Right lobe of liver (tissue), 6 donors: ENCODE measurements at places on chromosomes 7 and 10. TPM values are rescaled to one million over a fixed set of nuclear protein-coding genes. Genes with fewer than 3 reads are reported as not detected.

DNA sequence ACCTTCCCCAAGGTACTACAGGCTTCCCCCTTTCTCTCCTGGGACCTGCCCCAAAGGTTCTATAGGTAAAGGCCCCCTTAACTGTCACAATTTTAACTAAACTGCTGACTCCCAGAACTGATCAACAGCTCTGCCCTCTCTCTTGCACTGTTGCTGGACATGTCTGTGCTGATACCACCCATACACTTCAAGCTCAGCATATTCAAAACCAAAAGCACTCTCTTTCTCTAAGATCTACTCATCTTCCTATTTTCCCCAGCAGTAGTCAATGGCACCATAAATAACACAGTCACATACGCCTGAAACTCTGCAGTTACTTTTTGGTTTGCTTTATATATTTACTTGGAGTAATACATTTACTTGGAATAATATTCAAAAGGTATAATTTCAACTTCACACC, 12.3 kb downstream of the OSBPL3 start:
- H3K36me3 ChIP-seq = no peaks in the 10 kb centered on the region
- H3K4me1 ChIP-seq = no peaks in the 10 kb centered on the region
- no peak for DNase-seq
- no peak overlapping the region for H3K4me3 ChIP-seq

DNA sequence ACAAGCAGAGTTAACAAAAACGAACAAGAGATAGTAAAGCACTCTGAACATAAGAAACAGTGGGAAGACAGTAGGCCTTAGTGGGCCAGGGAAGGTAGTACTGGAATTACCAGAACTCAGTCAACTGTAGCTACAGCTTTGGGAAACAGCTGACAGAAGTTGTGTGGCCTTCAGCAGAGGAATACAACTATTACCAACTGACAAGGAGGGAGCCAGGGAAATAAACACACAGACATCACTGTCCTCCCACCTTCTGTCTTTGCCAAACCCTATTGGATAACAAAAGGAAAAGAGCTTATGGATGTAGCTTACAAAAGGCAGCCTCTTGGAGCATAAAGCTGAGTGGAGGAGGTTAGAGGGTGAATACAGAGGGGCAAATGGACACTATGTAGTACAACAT, 15.4 kb downstream of the MICU1 start:
- no peak overlapping the region for H3K27ac ChIP-seq
- no peaks in the 10 kb centered on the region for H3K36me3 ChIP-seq
- no peaks in the 10 kb centered on the region for H3K4me1 ChIP-seq
- H3K4me3 ChIP-seq = no peak overlapping the region
- no peak for DNase-seq

DNA sequence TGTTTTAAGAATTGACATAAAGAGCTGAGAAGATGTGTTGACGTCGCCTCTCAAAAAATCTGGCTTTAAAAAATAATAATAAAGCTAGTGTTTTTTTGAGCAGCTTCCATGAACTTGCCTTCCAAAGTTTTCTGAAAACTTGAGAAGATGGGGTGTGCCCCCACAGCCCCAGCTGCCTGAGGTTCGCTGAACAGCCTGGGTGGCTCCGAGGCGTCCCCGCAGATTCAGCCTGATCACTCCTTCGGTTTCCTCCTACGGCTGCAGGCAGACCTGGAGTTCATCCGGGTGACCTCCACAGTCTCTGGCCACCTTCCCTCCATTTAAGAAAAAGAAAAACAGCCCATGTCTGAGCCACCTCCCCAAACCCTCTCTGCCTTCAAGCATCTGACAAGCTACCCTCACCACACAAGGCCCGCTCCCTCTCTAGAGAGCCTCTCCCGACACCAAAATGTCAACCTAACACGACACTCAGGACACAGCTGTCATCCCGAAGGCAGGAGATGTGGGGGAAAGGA, 177.8 kb downstream of the PTPRN2 start:
- H3K4me3 ChIP-seq = no peak overlapping the region
- no peaks in the 10 kb centered on the region for H3K27me3 ChIP-seq
- no peak for DNase-seq
- no peaks in the 10 kb centered on the region for H3K4me1 ChIP-seq
- no peak overlapping the region for H3K27ac ChIP-seq

DNA sequence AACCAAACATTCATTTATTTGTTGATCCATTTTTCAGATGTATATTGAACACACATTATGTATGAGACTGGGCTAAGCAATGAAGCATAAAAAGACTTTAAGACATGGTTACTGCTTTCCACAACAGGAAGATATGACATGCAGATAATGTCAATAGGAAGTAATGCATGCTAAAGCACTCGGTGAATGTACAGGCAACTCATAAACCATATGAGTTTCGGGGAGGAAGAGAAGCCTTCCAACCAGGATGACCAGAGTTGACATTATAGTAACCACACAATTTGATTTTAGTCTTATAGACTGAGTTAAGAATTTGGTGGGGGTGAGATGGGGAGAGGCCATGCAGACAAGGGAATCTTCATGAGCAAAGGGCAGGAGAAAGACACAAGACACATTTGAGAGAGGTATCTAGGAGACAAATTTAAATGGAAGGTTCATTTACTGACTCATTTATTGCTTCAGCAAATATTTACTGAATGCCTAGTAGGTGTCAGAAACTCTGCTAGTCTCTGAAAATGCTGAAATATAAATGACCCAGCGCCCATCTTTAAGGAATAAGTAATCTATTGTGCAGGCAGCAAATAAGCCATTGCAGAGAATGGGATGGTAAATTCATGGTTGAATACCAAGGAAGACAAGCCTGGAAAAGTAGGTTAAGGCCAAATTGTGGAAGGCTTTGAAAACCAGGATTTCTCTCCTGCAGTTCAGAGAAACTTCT, 19.0 kb upstream of the SLK start:
- H3K4me3 ChIP-seq = no peak overlapping the region
- DNase-seq = no peak
- H3K36me3 ChIP-seq = no peaks in the 10 kb centered on the region
- no peaks in the 10 kb centered on the region for H3K4me1 ChIP-seq

The TNS3 gene
- total RNA-seq = 61.9 TPM

GRCh38 chr10:104327745-104328645, 10.3 kb downstream of the ITPRIP start:
- H3K36me3 ChIP-seq = no peaks in the 10 kb centered on the region
- H3K27me3 ChIP-seq = no peaks in the 10 kb centered on the region
- no peak for DNase-seq
- peaks cover 30% of the 10 kb centered on the region for H3K4me1 ChIP-seq
- no peak overlapping the region for H3K4me3 ChIP-seq

The PPP1R3C gene
- total RNA-seq = 24.7 TPM

DNA sequence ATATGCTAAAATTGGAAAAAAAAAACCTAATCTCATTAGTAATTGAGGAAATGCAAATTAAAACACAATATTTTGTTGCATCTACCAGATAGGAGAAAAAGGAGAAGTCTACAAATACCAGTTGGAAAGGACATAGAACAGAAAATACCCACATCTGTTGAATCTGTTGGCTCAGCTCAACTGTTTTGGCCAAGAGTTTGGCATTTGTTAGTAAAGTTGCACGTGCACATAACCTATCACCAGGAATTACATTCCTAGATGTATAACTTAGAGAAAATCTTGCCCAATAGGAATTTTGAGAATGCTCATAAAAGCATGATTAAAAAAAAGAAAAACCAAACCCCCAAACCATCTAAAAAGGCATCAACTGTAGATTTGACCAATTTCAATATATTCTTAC, 282.1 kb upstream of the BMPER start:
- H3K4me3 ChIP-seq = no peak overlapping the region
- no peaks in the 10 kb centered on the region for H3K36me3 ChIP-seq
- no peaks in the 10 kb centered on the region for H3K27me3 ChIP-seq

DNA sequence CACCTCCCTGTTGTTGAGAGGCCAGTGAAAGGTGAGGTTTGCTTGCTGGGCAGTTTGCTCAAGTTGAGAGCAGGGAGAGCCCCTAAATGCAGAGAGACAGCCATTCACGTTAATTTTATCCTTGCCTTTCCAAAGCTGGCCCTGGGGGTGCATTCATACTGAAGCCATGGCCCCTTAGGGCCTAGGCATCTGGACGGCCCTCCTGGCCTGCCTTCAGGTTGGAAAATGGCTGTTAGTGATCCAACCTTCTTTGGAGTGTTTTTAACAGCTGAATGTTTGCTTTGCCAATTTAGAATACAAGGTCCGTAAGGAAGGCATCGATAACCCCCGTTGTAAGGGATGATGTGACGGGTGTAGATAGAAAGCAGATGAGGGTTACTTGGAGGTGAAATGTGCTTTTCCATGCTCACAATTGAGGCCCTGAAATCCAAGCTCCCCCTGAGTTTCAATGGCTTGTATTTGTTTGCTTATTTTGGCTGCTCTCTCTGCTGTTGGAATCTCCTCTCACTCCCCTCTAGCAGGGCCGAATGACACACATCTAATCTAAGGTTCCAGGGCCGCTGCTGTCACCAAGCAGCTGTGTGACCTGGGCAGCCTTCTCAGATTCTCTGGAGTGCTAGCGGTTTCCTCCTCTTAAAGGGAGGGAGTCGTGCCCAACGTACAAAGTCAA, 171.6 kb upstream of the MKI67 start:
- H3K27me3 ChIP-seq = no peaks in the 10 kb centered on the region
- no peaks in the 10 kb centered on the region for H3K4me1 ChIP-seq
- no peak overlapping the region for H3K4me3 ChIP-seq
- no peak overlapping the region for H3K27ac ChIP-seq
- DNase-seq = no peak

The INHBA gene
- total RNA-seq = 1.8 TPM

GRCh38 chr7:34269084-34269483, 363.7 kb downstream of the BMPER start:
- no peak overlapping the region for H3K4me3 ChIP-seq
- H3K36me3 ChIP-seq = no peaks in the 10 kb centered on the region
- no peak overlapping the region for H3K27ac ChIP-seq
- no peak for DNase-seq
- H3K27me3 ChIP-seq = no peaks in the 10 kb centered on the region

- peaks cover 22% of the 10 kb centered on the region for H3K4me1 ChIP-seq
- DNase-seq = peak; percentile 44
- peak overlapping the region; percentile 68 for H3K27ac ChIP-seq
- peaks cover 8% of the 10 kb centered on the region for H3K36me3 ChIP-seq
Observed at GRCh38 chr10:102113956-102114857, 6.0 kb downstream of the LDB1 start.

The PNLIPRP2 gene
- total RNA-seq = not detected

The SLC37A3 gene
- total RNA-seq = 22.2 TPM

DNA sequence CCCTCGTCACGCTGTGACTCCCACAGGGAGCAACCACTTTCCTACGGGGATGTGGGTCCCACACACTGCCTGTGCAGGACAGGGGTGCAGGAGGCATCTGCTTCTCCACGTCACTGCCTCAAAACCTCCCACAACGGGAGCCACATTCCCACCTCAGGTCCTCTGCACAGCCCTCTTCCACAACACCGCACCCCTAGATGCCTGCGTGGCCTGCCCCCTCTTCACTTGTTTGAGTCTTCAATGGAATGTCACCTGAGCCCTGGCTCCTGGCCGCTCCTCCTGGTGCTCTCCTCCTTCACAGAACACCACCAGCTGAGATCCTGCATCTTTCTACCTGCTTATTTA, 73.6 kb downstream of the MAD1L1 start:
- no peaks in the 10 kb centered on the region for H3K36me3 ChIP-seq
- no peaks in the 10 kb centered on the region for H3K27me3 ChIP-seq
- no peak overlapping the region for H3K27ac ChIP-seq
- H3K4me3 ChIP-seq = no peak overlapping the region
- DNase-seq = peak; percentile 36

DNA sequence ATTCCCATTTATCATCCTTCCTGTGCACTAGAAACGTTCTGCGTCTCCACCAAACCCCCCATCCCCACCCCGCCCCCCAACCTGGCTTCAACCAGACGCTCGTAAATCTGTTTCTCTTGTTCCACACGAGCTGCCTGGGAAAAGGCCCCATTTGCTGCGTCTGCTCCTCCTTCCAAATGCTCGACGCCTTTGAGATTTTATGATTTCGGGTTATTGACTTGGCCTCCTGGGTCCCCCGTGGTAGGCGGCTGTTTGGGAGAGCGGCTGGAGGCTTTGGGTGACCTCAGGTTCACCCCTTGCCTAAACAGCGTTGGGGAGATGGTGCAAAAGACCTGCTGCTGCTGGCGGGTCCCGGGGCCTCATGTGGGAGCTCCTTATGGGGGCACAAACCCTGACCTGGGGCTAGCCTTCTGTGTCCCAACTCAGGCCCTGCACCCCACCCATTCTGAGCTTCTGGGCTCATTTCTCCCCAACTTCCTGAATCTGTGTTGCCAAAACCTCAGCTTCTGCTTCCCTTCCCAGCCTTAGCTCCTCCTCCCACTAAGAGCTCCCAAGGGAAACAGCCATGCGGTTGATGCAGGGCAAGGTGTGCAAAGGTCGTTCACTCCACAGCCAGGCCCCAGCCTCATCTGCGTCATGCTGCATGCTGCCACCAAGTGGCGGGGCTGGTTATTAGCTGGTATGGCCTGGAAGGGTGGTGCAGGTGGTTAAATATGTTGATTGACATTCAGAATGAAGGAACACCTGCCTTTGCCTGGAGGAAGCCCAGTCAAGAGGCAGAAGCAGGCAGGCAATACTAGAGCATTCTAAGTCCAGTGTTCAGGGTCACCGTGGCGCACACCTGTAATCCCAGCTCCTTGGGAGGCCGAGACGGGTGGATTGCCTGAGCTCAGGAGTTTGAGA, 49.1 kb upstream of the ELN start:
- DNase-seq = peak; percentile 89
- peak overlapping the region; percentile 13 for H3K27ac ChIP-seq
- peaks cover 3% of the 10 kb centered on the region for H3K4me1 ChIP-seq
- H3K27me3 ChIP-seq = no peaks in the 10 kb centered on the region
- H3K4me3 ChIP-seq = no peak overlapping the region

DNA sequence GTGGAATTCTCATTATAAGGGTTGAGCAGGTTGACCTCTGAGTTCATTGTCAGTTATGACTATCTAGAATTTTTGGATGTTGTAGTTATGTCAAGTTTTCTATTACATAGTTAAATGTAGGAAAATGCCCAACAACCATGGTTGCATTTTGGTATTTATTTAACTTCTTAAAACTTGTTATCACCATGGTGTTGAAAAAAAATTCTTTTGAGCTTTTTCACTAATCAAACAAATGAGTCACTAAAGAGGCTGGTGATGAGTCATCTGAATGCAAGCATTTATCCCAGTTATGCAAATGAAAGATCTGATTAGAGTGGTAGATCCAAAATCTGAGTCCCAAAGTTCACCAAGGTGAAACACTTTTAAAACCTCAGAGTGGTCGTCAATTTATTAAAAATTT, 624.7 kb upstream of the IGFBP3 start:
- no peaks in the 10 kb centered on the region for H3K36me3 ChIP-seq
- no peak overlapping the region for H3K4me3 ChIP-seq
- H3K27me3 ChIP-seq = no peaks in the 10 kb centered on the region
- H3K27ac ChIP-seq = no peak overlapping the region
